ENCODE measurements at places on chromosomes 4 and X. TPM values are rescaled to one million over a fixed set of nuclear protein-coding genes. Genes with fewer than 3 reads are reported as not detected.

- no peak overlapping the region for H3K27ac ChIP-seq
- peaks cover 1% of the 10 kb centered on the region for H3K4me1 ChIP-seq
- DNase-seq: no peak
- no peak overlapping the region for H3K4me3 ChIP-seq
Observed at GRCh38 chrX:152450076-152450475, 1.0 kb downstream of the GABRA3 start.

DNA sequence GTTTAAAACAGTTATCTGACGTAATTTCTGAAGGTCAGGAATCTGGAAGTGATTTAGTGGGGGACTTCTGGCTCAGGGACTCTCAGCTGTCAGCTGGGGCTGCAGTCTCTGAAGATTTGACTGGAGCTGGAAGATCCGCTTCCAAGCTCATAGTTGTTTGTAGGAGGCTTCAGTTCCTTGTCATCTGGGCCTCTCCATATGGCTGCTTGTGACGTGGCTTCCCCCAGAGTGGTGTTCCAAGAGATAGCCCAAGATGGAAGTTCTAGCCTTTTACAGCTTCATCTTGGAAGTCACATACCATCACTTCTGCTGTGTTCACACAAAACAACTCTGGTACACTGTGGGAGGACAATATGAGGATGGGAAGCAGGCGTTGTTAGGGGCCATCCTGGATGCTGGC lies 2.1 kb downstream of the MPC1L start:
- no peaks in the 10 kb centered on the region for H3K27me3 ChIP-seq
- no peak for DNase-seq
- H3K4me3 ChIP-seq: no peak overlapping the region
- peaks cover 5% of the 10 kb centered on the region for H3K36me3 ChIP-seq
- no peaks in the 10 kb centered on the region for H3K4me1 ChIP-seq

- no peak for DNase-seq
- peaks cover 27% of the 10 kb centered on the region for H3K36me3 ChIP-seq
- H3K27me3 ChIP-seq: no peaks in the 10 kb centered on the region
- H3K27ac ChIP-seq: no peak overlapping the region
Observed at GRCh38 chr4:3193531-3194203, 55.3 kb upstream of the MSANTD1 start.

DNA sequence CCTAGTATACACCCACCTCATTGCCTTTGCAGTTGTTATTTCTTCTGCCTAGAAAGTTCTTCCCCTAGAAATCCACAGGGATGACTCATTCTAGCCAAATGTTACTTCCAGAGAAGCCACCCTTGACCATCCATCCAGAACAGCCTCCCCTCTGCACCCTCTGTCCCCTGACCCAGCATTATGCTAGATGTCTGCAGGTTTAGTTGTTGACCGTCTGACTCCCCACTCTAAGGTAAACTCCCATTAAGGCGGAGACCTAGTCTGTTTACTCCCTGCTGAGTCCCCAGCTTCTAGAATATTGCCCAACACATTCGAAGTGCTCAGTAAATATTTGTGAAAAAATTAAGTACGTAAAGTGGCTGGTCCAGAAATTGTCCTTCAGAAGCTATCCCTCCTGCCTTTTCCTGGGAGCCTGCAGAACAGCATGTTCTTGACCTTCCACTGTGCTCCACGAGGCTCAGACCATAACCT lies 11.0 kb downstream of the SRD5A3 start:
- H3K27ac ChIP-seq: no peak overlapping the region
- no peak for DNase-seq
- no peak overlapping the region for H3K4me3 ChIP-seq
- H3K27me3 ChIP-seq: no peaks in the 10 kb centered on the region
- peaks cover 15% of the 10 kb centered on the region for H3K4me1 ChIP-seq
- H3K36me3 ChIP-seq: peaks cover 33% of the 10 kb centered on the region

- no peak overlapping the region for H3K27ac ChIP-seq
- no peaks in the 10 kb centered on the region for H3K27me3 ChIP-seq
- H3K4me3 ChIP-seq: no peak overlapping the region
Observed at GRCh38 chr4:98430708-98431403, 169.7 kb downstream of the RAP1GDS1 start.

DNA sequence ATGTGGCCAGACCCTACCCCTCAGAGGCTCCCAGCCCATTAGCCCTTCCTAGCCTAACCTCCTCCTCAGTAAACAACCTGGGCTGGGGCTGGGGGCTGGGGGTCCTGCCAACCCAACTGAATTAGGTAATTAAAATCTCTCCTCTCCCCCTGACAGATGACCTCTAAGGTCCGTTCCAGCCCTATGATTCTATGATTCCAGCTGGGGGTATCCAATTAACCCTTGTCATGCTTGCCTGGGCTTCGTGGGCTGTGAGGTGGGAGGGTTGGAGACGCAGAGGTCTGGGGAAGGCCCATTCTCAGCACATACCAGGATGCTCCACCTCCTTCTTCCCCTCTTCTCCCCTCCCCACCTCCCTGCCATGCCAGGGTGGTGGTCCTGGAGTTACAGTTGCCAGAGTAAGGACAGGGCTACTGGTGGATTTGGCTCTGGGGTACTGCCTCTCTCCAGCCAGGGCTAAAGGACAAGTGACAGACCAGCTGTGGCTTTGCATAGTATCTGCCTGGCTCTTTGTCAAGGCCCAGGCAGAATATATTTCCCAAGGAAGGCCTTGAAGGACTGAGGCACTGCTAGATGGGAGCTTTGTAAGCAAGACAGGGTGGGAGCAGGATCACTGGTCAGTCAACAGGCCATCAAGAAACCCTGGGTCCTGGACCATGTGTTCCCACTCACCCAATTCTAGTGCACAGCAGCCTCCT lies 82.1 kb downstream of the EFNB1 start:
- no peak overlapping the region for H3K4me3 ChIP-seq
- no peak for DNase-seq
- peaks cover 2% of the 10 kb centered on the region for H3K4me1 ChIP-seq
- no peaks in the 10 kb centered on the region for H3K36me3 ChIP-seq
- peaks cover 9% of the 10 kb centered on the region for H3K27me3 ChIP-seq

GRCh38 chrX:141952603-141953002 lies 48.9 kb downstream of the MAGEC1 start:
- DNase-seq: no peak
- H3K4me1 ChIP-seq: no peaks in the 10 kb centered on the region
- no peaks in the 10 kb centered on the region for H3K27me3 ChIP-seq
- H3K36me3 ChIP-seq: no peaks in the 10 kb centered on the region

DNA sequence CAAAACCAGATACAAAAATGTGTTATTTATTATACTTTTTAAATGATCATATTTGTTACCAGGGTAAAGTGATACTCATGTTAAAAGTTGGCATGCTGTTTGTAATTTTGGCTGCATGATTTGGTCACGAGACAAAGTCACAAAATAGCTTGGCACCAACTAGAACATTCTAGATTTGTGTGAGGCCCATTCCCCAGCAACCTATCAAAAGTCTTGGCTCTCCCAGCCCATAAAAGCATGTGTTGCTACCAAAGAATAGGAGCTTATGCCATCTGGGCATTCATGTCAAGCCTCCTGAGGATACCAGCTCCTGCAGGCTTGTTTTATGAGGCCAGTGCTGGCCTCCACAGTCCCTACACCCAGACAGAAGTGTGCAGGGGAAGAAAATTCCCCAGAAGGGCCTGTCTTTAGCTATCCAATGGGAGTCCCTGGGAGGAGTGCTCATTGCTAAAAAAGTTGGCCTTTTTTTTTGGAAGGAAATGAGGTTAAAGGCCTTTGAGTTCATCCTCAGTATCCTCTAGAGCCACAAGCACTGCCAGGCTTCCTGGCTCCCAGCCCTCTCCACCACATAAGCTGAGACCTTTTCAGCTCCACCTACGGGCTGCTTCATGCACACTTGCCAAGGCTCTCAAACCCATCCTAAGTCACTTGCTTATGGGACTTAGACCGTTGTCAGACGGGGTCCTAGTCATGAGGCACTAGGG lies 211.9 kb upstream of the EOLA2 start:
- no peak for DNase-seq
- no peaks in the 10 kb centered on the region for H3K36me3 ChIP-seq
- no peaks in the 10 kb centered on the region for H3K27me3 ChIP-seq
- H3K27ac ChIP-seq: no peak overlapping the region
- no peaks in the 10 kb centered on the region for H3K4me1 ChIP-seq

GRCh38 chr4:59712470-59712869 lies 1487.7 kb upstream of the ADGRL3 start:
- H3K4me3 ChIP-seq: no peak overlapping the region
- DNase-seq: no peak

DNA sequence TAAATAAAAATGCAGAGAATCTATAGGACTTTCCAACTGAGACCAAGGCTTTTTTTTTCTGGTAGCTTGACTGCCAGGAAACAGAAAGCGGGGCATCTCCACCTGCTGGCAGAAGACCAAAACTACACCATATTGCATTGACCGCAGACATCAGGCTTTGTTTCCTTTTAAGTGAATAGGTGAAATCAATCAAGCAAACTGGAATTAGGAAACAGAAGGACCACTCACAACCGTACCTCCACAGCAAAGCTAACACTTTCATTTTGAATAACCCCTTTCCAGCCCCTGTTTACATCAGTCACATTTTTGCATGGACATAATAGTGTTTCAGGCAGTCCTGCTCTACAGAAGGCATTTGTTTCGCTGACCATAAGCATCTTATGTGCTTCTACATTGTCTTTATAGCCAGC lies 218.2 kb downstream of the IDS start:
- no peak overlapping the region for H3K27ac ChIP-seq
- peak; percentile 43 for DNase-seq
- no peaks in the 10 kb centered on the region for H3K36me3 ChIP-seq
- no peak overlapping the region for H3K4me3 ChIP-seq

GRCh38 chrX:133923113-133923512 lies 62.3 kb downstream of the GPC3 start:
- peak overlapping the region; percentile 55 for H3K4me3 ChIP-seq
- H3K4me1 ChIP-seq: peaks cover 9% of the 10 kb centered on the region
- H3K27ac ChIP-seq: peak overlapping the region; percentile 84
- no peaks in the 10 kb centered on the region for H3K36me3 ChIP-seq

DNA sequence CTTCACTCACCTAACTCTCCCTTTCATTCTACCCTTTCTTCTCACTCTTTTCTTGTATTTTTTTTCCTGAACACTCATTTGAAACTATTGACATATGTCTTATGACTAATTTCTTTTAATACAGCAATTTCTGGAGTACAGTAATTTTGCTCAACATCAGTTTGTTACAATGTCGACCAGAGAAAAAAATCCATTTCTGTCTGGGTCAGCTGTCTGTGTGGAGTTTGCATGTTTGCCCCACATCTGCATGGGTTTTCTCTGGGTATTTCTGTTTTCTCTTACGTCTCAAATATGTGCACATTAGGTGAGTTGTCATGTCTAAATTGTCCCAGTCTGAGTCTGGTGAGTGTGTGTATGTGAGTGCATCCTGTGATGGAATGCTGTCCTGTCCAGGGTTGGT lies 294.8 kb downstream of the HS3ST1 start:
- no peak overlapping the region for H3K4me3 ChIP-seq
- H3K36me3 ChIP-seq: no peaks in the 10 kb centered on the region
- DNase-seq: no peak
- H3K27me3 ChIP-seq: peaks cover 4% of the 10 kb centered on the region
- H3K4me1 ChIP-seq: no peaks in the 10 kb centered on the region
- no peak overlapping the region for H3K27ac ChIP-seq

GRCh38 chr4:6984612-6985425 lies 58.4 kb upstream of the TADA2B start:
- H3K4me1 ChIP-seq: peaks cover 53% of the 10 kb centered on the region
- DNase-seq: no peak
- peak overlapping the region; percentile 42 for H3K27ac ChIP-seq
- H3K36me3 ChIP-seq: peaks cover 6% of the 10 kb centered on the region

GRCh38 chr4:2060611-2061185 lies 1.6 kb downstream of the NAT8L start:
- H3K27me3 ChIP-seq: peaks cover 33% of the 10 kb centered on the region
- H3K4me3 ChIP-seq: no peak overlapping the region
- H3K4me1 ChIP-seq: peaks cover 3% of the 10 kb centered on the region
- H3K36me3 ChIP-seq: no peaks in the 10 kb centered on the region
- H3K27ac ChIP-seq: no peak overlapping the region
- no peak for DNase-seq

DNA sequence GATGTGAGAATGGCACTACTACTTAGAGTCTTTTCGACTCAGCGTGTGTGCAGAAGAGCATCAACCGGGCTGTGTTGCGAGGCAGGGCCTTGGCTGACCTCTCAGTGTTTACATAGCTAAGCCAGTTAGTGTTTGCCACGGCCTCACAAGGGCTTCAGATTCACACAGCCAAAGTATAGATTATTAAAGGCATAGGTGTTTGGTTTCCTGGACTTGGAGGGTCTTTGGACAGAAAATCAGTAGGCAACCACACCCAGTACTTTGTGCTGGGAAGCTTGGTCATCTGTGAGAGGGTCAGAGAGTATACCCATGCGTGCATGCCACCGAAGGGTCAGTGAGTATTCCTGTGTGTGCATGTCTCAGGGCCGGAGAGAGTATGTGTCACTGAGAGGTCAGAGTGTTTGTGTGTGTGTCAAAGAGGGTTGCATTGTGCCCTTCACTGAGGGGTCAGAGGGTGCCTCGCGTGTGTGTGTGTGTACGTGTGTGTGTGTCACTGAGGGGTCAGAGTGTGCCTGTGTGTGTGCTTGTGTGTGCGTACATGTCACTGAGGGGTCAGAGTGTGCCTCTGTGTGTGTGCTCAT lies 69.7 kb upstream of the MSANTD1 start:
- H3K27me3 ChIP-seq: no peaks in the 10 kb centered on the region
- H3K27ac ChIP-seq: no peak overlapping the region
- no peak for DNase-seq
- peaks cover 2% of the 10 kb centered on the region for H3K4me1 ChIP-seq
- peaks cover 22% of the 10 kb centered on the region for H3K36me3 ChIP-seq

DNA sequence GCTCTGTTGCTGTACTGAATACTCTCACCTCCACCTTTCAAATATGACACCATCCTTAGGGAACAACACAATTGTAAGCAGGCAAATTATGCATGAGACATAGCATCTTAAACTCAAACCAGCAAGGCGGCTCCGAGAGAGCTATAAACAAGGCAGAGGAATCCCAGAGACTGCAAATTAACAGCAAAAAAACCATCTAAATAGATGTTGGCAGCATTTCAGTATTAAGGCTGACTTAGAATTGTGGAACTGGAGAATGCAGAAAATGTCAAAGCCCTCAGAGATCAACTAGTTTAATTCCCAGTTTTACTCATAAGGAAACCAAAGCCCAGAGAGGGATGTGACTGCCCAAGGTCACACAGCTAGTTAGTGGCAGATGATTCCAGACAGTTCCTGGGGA lies 37.2 kb upstream of the SPANXC start:
- no peaks in the 10 kb centered on the region for H3K36me3 ChIP-seq
- DNase-seq: no peak
- no peaks in the 10 kb centered on the region for H3K4me1 ChIP-seq
- no peak overlapping the region for H3K27ac ChIP-seq
- H3K27me3 ChIP-seq: no peaks in the 10 kb centered on the region
- H3K4me3 ChIP-seq: no peak overlapping the region

GRCh38 chr4:72390409-72390808 lies 178.6 kb downstream of the ADAMTS3 start:
- H3K4me1 ChIP-seq: no peaks in the 10 kb centered on the region
- no peak for DNase-seq
- H3K27me3 ChIP-seq: no peaks in the 10 kb centered on the region
- H3K4me3 ChIP-seq: no peak overlapping the region
- H3K36me3 ChIP-seq: no peaks in the 10 kb centered on the region

Gene LEF1
- total RNA-seq: 211 TPM

Gene H2BW2
- not detected for total RNA-seq

Gene CT47B1
- not detected for total RNA-seq

Gene BEND2
- not detected for total RNA-seq

Gene GABRG1
- not detected for total RNA-seq

Gene SMIM43
- not detected for total RNA-seq

Gene CYTL1
- total RNA-seq: not detected
